ENCODE measurements at places on chromosomes 1 and 21. TPM values are rescaled to one million over a fixed set of nuclear protein-coding genes. Genes with fewer than 3 reads are reported as not detected.

DNA sequence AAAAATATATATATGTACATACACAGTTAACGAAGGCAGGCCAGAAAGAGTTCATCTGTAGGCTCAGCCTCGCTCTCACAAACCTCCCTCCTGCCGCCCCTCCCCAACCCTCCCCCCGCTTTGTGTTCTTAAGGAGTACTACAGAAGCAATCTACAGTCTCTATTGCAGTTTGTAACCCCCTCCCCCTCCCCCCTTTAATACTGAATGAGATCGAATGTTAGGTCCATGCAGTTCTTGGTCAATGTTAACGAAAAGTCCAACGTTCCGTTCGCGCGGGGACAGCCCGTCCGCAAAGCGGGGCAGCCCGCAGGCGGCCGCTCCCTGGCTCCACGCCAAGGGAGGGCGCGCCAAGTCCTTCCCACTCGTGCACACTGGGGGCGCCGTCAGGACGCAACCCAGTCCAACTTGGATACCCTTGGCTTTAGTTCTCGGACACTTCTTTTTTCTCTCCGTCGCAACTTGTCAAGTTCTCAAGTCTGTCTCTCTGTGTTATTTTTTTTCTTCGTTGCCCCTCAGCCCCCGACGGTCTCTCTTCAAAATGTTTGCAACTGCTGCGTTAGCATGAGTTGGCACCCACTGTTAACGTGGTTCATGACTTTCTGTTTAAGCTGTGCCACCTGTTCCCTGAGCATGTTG is 2.2 kb downstream of the JUN start:
- H3K4me3 ChIP-seq, result peak overlapping the region; percentile 96
- peak; percentile 50 for DNase-seq
- peaks cover 34% of the 10 kb centered on the region for H3K36me3 ChIP-seq

The VHLL gene
- not detected for total RNA-seq

The TMEM125 gene
- total RNA-seq, result not detected

- no peak for DNase-seq
- no peaks in the 10 kb centered on the region for H3K27me3 ChIP-seq
- H3K4me3 ChIP-seq, result no peak overlapping the region
- H3K4me1 ChIP-seq, result peaks cover 11% of the 10 kb centered on the region
- H3K36me3 ChIP-seq, result no peaks in the 10 kb centered on the region
Observed at GRCh38 chr1:97913506-97914139, 7.2 kb downstream of the DPYD start.

The SPRR4 gene
- total RNA-seq, result not detected

- no peaks in the 10 kb centered on the region for H3K4me1 ChIP-seq
- H3K36me3 ChIP-seq, result peaks cover 2% of the 10 kb centered on the region
- DNase-seq, result no peak
- H3K27me3 ChIP-seq, result peaks cover 8% of the 10 kb centered on the region
Observed at GRCh38 chr1:207156826-207157225, 52.8 kb downstream of the C4BPA start.

DNA sequence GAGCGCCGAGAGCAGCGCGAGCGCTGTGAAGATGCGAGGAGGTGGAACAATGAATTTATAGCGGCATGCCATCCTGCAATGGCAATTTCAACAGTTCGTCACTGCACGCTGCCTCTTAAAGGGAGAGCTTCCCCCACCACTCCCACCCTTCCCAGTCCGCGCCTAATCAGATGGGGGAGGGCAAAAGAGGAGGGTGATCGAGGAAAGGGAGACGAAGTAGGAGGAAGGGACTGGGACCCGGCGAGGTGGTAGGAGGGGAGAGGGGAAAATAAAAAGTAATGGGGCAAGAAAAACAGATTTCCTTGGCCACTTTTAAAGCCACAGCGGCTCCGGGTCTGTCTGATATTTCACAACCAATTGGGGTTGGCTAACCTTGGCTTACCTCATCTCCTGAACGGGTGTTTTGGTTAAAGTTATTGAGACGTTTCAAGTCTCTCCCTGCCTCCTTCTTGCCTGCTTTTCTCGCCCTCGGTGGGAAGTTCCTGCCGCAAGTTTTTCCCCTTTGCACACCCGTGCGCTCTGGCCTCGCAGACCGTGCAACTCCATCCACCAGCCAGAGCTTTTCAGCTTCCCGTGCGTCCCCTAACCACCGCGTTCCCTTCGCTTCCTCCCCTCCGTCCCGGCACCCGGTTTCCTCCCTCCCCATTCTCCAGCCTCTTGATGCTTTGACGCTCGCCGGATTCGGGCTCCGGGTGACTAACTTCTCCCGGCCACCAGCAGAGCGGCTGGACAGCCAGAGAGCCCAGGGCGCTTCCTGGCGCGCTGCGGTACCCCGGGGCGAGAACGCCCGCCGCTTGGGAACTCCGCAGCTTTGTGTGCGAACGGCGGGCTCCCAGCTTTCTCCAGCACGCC is at the start of gene ADAMTS5:
Gene ADAMTS5 (minus strand): TSS at position 27 of the 852 bp plus-strand sequence. CDS start 697 bp downstream, outside the sequence.
- H3K4me3 ChIP-seq, result no peak within 1 kb of the TSS
- no peak for DNase-seq
- H3K27ac ChIP-seq, result no peak within 1 kb of the TSS
- H3K27me3 ChIP-seq, result peaks cover 26% of the 10 kb centered on the region
